ENCODE measurements at places on chromosomes 7 and 10.

DNA sequence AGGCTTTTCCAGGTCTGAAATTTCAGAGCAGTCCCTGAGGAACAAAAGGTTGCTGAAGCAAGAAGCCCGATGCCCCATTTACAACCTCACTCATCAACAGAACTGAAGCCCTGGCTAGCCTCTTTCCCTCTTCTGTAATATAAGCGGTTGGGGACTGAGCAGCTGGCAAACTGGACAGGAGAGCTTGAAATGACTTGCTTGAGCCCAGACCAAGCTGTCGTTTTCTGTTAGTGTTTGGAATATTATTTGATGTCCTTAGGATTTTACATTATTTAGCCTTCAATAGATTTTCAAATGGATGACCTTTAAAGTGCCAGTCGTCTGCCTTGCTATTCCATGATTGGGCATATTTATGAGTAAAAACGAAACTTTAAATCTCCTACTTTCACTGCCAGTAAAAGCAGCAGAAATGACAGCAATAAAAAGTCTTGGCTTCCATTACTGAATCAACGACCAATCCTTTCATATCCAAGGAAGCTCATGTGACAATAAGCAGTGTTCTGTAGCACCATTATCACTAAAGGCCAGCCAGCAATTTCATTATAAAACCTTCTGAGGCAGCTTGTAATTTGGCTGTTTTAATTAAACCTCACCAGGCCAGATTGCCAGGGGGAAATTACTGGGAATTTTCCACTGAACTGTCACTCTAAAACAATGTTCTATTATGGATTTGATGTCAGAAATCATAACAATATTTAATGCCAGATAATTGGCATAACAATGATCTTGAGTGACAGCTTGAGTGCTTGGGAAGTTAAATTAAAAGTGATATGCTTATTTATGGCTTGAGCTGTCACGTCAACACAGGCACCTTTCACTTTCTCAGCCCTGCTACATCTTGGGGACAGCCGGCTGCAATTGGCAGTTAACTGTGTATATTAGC, 85.9 kb downstream of the LSMEM1 start:
- DNase-seq = no peak

- DNase-seq = no peak
Measured at GRCh38 chr10:61096056-61096455, 152.1 kb upstream of the RHOBTB1 start.

- peak; percentile 18 for DNase-seq
Measured at GRCh38 chr10:98028168-98028770, 2.2 kb downstream of the CRTAC1 start.

- DNase-seq = no peak
Measured at GRCh38 chr7:118214833-118215182, 9.7 kb upstream of the ANKRD7 start.

DNA sequence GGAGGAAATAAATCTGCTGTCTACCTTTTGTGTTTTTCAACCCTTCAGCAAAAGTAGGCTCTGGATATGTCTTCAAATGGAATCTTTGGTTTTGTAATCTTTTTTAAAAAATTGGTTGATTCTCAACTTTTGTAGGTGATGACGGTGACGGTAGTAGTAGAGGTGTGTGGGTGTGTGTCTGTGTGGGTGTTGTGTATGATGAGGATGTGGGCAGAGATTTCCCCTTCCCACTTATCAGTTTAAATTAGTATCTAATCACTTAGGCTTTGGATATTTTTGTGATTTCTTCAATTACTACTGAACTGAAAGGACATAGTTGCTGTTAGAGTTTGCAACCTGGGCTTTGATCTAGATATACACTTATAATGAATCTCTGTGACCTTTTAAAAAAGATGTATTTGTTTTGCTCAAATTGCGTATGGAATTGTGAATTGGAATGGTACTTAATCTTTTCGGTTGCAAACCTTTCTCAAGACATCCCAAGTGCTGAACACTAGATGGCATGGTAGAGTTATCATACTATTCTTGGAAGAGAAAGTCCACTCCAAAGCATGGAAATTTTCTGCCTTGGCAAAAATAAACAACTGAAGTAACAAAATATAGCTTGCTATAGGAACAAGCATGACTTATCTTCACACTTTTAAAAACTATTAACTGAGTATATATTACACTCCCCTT, 51.9 kb upstream of the A1CF start:
- DNase-seq = peak; percentile 47

DNA sequence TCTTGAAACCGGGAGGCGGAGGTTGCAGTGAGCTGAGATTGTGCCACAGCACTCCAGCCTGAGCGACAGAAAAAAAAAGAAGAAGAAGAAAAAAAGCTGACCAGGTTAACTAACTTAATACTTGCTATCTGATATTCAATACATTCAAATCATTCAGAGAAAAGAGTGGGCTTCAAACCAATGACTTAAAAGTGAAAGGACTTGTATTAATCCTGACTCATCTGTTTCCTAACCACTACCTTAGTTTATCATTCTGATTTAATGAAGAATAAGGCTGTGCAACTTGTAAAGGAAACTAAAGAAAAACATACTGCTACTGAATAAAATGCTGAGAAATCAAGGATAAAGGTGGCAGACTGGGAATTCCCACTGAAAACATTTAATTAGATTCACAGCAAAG, 128.4 kb downstream of the NRBF2 start:
- DNase-seq = no peak

DNA sequence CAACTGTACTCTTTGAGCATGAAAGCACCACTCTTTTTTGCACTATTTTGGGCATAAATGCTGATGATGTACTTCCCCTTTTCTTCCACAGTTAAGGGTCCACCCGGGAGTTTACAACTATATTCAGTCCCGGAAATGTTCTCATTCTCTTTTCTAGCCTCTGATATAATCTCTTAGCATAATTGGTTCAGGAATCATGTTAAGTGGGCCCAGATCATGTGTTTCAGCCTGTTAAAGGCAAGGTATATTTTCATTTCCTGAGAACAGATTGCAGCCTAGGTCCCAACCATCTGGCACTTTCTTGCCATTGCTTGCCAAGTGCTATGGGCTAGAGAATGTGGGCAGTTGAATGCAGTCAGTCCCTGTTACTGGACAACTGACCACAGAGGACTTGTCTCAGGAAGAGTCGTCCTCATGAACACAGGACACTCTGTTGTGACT, 111.4 kb upstream of the GLCCI1 start:
- no peak for DNase-seq

GRCh38 chr10:128713874-128714570, 587.8 kb upstream of the MKI67 start:
- DNase-seq = peak; percentile 77

- DNase-seq = no peak
Measured at GRCh38 chr10:5503477-5503835, 4.1 kb upstream of the CALML5 start.

- DNase-seq = no peak
Measured at GRCh38 chr10:133013463-133013862, 71.1 kb upstream of the CFAP46 start.

DNA sequence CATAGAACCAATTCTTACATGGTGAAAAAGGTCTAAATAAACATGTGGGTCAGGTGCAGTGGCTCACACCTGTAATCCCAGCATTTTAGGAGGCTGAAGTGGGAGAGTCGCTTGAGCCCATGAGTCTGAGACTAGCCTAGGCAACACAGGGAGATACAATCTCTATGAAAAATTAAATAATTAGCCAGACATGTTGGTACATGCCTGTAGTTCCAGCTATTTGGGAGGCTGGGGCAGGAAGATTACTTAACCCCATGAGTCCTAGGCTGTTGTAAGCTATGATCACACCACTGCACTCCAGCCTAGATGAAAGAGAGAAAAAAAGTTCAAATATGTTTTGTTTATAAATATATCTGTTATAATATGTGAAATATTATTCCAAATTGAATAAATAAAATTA, 643.6 kb downstream of the IPMK start:
- DNase-seq = no peak

DNA sequence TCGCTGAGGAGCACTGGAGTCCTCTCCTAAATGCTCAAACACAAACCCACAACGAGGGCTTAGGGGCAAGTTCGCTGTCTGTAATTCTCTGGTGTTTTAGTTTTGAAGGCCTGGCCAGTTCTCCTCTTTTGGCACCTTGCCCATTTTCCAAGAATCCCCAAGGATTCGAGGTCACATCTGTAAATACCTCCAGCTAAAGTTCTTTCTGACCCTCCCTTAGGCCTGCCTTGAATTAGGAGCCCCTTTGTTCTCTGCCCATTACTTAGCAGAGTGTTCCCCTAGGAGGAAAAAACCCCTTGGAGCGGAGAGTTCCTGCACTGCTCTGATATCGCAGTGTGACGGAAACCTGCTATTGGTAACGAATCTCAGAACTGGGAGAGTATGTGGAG, 743 bp upstream of the PYROXD2 start:
- DNase-seq = peak; percentile 63

- DNase-seq = no peak
Measured at GRCh38 chr10:6530211-6530840, 49.8 kb downstream of the PRKCQ start.

DNA sequence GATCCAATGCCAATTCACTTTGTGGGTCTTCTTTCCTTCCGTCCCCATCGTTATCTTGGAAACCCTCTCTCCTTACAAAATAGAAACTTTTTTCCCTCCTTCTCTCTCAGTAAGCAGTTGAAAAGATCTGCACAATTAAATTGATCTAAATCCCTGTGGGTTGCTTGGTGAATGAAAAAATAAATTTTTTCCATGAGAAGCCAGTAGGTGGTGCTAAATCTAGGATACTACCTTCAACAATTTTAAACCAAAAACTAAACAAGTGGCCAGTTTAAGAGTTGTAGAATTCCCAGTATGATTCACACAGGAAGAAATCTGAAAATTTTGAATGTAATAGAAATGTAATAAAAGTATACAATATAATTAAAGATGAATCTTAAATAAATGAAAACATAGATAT, 990.3 kb upstream of the ZNF722 start:
- no peak for DNase-seq

DNA sequence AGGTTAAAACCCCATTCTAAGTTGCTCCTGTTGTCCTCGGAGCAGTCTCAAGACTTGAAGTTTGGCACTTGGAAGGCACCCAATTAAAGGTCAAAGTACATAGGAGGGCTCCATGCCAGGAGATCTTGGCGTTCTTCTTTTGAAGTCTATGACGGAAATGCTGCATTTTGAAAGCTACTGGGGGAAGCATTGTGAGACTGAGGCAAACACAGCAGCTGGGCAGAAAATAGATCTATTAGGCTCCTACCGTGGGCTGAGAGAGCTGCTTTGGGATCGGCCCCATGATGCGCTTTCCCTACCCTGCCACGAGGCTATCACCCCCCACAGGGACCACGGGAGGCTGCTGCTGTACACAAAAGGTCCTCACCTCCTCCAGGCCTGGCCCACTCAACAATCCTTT, 20.0 kb downstream of the KIAA1549 start:
- DNase-seq = no peak

- peak; percentile 70 for DNase-seq
Measured at GRCh38 chr7:79461660-79462059, 8.2 kb upstream of the MAGI2 start.

GRCh38 chr10:62652114-62652513, 152.4 kb upstream of the ADO start:
- peak; percentile 66 for DNase-seq

DNA sequence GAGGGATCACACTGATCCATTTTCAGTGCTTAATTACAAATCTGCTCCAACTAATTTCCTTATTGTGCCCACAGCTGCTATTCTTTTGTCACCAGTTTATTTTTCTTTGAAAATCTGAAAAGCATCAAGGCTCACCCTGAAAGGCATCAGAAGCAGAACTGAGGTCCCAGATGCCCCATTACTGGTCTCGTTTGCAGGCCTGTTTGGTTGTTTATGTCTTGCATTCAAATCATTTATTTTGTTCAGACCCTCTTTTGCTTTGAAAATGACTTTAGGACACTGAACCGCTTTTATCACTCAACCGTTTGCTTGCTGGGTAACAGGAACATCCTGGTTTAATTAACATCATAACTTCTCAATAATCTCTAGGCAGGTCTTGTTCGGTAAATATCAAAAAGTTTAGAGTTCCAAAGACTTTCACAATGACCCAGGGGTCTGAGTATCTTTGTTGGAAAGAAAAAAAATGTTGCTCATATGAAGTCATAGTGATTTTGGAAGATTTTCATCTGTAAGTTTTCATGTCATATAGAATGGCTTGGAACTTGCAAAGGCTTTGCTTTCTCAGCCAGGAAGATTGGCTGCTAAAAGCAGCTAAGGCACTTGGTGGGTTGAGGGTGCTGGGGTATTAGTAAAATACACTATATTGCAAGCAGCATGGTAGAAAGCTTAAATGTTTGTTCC, 398.3 kb upstream of the NPVF start:
- DNase-seq = no peak

- peak; percentile 68 for DNase-seq
Measured at GRCh38 chr7:20598459-20599309, 16.8 kb upstream of the ABCB5 start.

GRCh38 chr10:26199841-26200240, 16.7 kb upstream of the GAD2 start:
- DNase-seq = no peak

- peak; percentile 29 for DNase-seq
Measured at GRCh38 chr10:118850418-118851061, 95.8 kb upstream of the CACUL1 start.

DNA sequence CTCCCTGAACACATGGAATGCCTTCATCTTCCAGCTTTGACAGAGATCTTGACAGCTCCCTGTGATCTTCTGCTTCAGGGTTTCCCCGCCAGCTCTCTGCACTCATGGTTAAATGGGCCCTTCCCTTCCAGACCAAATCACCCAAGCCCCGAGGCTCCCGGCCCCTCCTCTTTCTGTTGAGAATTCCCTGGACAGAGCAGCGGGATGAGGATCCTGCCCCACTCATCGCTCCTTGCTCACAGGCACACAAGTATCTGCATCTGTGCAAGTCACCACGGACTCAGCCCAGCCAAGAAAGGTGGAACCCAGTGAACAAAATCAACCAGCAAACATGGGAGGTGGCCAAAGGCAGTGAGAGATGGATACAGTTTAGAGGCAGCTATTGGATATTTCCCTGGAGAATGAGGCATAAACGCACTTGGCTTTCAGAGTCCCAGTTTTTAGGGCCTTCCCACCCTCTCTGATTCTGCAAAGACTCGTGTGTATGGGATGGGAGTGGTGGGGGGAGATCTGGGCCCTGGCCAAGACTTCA, 37.7 kb upstream of the CXCL12 start:
- no peak for DNase-seq

GRCh38 chr10:103192451-103193106, 493 bp downstream of the NT5C2 start:
- DNase-seq = peak; percentile 70

- DNase-seq = no peak
Measured at GRCh38 chr10:47029181-47030009, 118.2 kb downstream of the PTPN20 start.

GRCh38 chr10:85789982-85790789, 576.4 kb downstream of the GRID1 start:
- no peak for DNase-seq

GRCh38 chr10:118800920-118801319, 46.1 kb upstream of the CACUL1 start:
- no peak for DNase-seq

Data from fibroblast of upper back skin (primary cell).